Mesendoderm (in vitro differentiated cells): ENCODE measurements at places on chromosomes 7 and 10.

- DNase-seq, result no peak
- no peak overlapping the region for H3K27ac ChIP-seq
- no peak overlapping the region for H3K4me3 ChIP-seq
- no peaks in the 10 kb centered on the region for H3K27me3 ChIP-seq
Observed at GRCh38 chr7:150358433-150358832, 10.2 kb upstream of the REPIN1 start.

GRCh38 chr7:88681682-88682081 lies 77.8 kb upstream of the ZNF804B start:
- no peaks in the 10 kb centered on the region for H3K36me3 ChIP-seq
- H3K4me3 ChIP-seq, result no peak overlapping the region
- no peak for DNase-seq

DNA sequence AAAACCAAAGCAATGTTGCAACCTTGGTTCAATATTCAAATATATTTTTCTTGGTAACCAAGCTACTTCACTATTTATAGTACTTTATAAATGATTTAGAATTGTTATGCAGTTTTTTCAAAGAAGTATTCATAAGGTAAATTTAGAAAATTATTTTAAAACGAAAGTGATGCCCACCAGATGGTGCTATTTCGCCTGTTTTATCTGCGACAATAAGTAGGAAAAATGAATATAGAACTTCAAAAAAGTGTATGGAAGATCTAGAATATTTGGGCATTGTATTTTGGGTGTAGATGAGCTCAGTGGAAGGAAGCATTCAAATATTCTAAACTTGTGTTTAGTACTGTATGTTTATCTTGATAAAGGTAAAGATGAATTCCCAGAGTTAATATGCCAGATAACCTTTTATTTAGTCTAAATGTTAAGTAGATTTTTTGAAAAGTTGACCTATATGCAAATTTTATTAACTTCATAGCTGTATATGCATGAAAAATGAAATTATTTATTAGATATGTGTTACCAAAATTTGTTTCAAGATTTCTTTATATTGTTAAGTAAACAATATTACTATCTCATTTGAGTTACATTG lies 93.2 kb downstream of the ADK start:
- DNase-seq, result no peak
- H3K27me3 ChIP-seq, result no peaks in the 10 kb centered on the region
- no peak overlapping the region for H3K4me3 ChIP-seq

DNA sequence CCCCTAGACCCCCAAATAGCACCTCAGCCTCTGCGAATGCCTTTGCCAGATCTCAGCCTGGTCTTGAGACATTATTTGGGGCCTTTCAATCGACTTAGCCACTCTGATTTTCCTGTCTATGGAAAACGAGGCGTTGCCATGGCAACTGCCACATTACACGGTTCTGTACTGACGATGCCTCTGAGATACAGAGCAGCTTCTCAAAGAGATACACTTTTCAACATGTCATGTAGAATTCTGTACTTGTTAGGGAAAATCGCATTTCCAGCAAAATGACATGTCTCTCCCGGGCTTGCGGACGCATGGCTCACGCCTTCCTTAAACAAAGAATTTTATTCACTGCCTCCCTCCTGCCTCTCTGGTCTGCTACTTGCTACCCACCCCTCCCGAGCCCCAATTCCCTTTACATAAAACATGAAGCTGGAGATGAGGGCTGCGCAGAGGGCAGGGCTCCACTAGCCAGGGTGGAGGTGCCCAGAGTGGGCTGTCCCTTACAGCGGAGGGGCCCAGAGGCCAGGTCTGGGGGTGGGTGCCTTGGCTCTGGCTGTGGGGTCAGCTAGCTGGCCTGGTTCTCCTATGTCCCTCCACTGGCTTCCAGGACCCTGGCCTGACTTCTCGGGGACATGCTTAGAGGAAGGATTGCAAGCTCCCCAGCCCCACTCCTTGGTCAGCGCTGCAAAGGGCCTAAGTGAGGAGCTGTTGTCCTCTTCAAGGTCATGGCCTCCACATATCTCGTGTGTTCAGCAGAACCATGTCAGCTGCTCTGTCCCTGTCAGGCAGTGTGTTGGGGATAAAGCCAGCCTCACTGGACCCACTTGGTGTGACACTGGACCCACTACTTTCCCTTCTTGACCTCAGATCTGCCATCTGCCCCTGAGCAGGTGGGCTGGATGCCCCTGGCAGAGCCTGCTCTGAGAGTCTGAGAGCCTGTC lies 342.5 kb downstream of the RPS24 start:
- no peak overlapping the region for H3K27ac ChIP-seq
- no peaks in the 10 kb centered on the region for H3K4me1 ChIP-seq
- H3K36me3 ChIP-seq, result no peaks in the 10 kb centered on the region
- H3K4me3 ChIP-seq, result no peak overlapping the region
- DNase-seq, result no peak
- no peaks in the 10 kb centered on the region for H3K27me3 ChIP-seq

GRCh38 chr10:43409385-43410109 lies 561 bp upstream of the HNRNPF start:
- H3K4me3 ChIP-seq, result peak overlapping the region; percentile 29
- DNase-seq, result no peak
- no peaks in the 10 kb centered on the region for H3K27me3 ChIP-seq
- peak overlapping the region; percentile 10 for H3K27ac ChIP-seq
- H3K36me3 ChIP-seq, result no peaks in the 10 kb centered on the region
